ENCODE measurements at places on chromosomes 7 and 10.

DNA sequence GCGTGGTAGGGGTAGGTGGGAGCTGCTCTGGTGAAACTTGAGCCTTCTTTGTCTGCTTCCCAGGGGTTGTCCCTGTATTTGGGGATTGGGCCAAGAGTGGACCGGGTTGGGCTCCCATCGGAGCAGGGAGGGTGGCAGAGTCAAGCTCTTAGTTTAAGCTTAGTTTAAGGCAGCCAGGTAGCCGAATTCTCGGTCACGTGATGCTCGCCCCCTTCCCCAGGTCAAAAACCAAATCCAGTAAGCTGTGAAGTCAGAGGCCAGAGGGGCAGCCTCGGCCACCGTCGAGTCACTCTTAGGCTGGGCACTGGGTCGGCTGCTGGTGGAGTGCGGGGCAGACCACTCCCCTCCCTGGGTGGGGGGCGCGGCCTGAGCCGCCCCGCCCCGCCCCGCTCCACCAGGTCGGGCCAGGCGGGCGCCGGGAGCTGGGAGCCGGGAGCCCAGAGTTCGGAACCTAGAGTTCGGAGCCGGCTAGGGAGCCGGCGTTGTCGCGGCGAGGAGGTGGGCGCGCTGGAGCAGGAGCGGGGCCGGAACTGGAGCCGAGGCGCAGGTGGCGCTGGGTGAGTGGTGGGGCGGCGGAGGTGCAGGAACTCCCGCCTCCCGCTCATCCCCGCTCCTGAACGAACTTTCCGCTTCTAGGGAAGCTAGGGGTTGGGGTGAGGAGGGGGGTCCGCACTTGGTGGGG, 2.8 kb upstream of the LZTS2 start:
- DNase-seq: peak; percentile 65

DNA sequence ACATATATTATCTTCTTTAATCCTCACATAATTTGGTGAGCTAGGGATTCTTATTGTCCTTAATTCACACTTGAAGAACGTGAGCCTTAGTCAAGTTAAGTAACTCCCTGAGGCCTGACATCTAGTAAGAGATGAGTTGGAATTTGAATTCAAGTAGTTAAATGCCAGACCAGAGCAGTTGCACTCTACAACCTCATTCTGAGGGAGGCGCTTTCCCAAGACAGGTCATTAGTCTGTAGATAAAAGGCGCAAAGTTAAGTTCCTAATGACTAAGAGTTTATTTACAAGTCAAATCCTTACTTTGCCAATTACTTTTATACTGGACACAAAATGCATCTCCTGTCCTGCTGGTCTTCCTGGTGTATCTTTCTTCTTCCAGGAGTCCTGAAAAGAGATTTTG, 3.6 kb upstream of the EXOC6 start:
- no peak for DNase-seq

DNA sequence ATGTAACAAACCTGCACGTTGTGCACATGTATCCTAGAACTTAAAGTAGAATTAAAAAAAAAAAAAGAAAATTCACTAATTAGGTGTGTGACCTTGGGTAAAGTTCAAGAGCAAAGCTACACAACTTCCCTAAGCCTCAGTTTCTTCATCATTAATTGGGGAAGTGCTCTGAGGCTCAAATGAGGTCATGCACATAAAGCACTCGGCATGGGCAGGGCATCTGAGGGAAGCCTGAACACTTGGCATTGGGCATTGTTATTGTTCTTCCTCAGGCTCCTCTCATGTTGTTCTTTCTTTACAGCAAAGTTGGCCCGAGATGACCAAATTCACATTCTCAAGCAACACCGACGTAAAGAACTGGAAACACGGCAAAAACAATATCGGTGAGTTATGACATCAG, 21.5 kb downstream of the ALOX5 start:
- no peak for DNase-seq

- DNase-seq: peak; percentile 35
These were observed 347 bp downstream of the LBX1 start for GRCh38 chr10:101228966-101229265.

GRCh38 chr10:114881901-114882300, 56.1 kb upstream of the TRUB1 start:
- no peak for DNase-seq

Measured in glutamatergic neuron (in vitro differentiated cells).